ENCODE measurements at places on chromosomes 12 and 14.
A peak's percentile ranks its signal among the peaks of the same experiment; 100 is the strongest.

DNA sequence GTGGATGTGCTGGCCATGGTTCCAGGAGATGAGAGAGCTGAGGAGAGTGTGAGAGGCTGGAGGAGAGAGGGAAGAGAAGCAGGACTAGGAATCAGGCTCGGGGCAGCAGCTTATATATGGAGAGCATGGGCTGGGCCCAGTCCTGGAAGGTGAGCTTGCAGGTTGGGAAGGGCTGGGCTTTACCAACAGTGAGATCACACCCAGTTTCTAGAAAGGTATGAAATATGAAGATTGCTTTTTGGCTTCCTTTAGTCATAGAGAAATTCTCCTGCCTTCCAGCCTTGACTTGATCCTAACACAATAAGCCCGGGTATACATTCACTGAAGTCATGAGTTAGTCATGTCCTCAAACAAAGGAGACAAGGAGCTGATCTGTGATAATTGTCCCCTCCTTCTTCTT, at the start of gene KRT6A:
TSS of gene KRT6A (minus strand) at position 86 of the 400 bp plus-strand sequence. CDS start at position 17, 69 bp downstream.
- DNase-seq: no peak

- DNase-seq: no peak
Observed at GRCh38 chr14:67077921-67078320, 111.3 kb upstream of the GARIN2 start.

DNA sequence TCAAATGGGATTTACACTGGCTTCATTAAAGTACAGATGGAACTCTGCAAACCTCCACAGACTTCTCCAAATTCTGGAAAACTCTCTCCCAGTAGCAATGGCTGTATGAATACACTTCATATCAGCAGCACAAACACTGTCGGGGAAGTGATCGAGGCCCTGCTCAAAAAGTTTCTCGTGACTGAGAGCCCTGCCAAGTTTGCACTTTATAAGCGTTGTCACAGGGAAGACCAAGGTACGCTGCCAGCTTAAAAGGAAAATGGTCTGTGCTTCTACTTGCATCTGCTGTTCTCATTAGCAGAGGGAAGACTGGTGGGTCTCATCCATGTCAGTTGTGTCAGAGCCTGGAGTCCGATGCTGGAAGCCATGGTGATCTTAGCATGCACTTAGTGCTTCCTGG, 71.0 kb downstream of the GNS start:
- no peak for DNase-seq

- no peak for DNase-seq
Observed at GRCh38 chr12:67877727-67878126, 111.5 kb upstream of the IFNG-AS1 start.

DNA sequence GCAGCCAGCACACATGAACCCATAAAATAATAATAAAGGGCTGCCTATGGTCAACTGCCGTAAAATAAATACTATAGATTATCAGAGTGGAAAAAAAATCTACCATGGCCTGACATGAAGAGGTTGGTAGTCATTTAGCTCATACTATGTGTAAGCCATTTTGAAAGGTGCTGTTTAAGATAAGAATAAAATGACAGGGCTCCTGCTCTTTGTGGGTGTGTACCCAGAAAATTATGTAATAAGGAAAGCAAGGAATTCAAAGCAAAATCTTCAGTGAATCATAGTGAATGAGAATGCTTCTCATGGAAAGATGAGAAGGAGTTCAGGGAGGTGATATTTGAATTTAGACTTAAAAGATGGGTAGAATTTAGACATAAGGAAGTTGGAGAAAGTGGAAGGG, 42.9 kb upstream of the PPM1H start:
- DNase-seq: no peak

GRCh38 chr14:21467616-21468015, 9.1 kb downstream of the RAB2B start:
- DNase-seq: peak; percentile 63

DNA sequence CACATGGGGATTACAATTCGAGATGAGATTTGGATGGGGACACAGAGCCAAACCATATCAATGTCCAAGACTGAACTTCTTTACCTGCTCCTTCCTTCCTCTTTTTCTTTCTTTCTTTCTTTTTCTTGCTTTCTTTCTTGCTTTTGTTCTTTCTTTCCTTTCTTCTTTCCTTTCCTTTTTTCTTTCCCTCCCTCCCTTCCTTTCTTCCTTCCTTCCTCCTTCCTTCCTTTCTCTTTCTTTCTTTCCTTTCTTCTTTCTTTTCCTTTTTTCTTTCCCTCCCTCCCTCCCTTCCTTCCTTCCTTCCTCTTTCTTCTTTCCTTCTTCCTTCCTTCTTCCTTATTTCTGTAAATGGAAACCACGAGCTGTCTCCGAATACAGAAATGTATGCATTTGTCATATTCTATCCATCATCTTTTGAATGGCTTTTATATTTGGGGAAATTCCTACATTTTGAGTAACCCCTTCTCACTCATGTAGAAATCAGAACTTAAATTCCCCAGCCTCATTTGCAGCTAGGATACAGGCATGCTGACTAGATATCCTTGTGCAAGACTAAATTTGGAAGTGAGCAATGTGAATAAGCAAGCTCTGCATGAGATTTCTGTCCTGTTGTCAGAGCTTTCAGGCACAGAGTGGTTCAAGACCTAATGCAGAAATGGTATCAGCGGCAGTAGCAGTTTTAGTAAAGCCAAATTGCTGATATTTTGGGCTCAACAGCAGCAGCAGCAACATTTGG, 11.5 kb downstream of the GPR33 start:
- DNase-seq: no peak

Data from COLO829 (cell line).